ENCODE measurements at places on chromosomes 2 and 18.

DNA sequence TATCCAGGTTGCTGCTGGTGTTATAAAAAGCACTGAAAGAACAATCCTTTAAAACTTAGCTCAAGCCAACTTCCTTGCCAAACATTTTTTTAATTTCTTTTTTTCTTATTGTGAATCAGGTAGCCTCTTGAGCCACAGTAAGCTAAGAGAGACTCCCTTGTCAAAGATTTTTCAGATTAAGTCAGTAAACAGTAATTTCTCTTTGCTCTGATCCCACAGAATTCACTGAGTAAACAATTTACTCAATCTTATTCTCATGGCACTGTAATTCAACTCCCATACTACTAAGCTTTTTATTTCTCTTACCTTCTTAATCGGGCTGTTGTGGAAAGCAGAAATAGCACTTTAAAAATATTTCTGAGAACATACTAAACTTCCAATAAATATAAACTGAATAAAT is 82.7 kb downstream of the C2orf74 start:
- DNase-seq, result no peak

DNA sequence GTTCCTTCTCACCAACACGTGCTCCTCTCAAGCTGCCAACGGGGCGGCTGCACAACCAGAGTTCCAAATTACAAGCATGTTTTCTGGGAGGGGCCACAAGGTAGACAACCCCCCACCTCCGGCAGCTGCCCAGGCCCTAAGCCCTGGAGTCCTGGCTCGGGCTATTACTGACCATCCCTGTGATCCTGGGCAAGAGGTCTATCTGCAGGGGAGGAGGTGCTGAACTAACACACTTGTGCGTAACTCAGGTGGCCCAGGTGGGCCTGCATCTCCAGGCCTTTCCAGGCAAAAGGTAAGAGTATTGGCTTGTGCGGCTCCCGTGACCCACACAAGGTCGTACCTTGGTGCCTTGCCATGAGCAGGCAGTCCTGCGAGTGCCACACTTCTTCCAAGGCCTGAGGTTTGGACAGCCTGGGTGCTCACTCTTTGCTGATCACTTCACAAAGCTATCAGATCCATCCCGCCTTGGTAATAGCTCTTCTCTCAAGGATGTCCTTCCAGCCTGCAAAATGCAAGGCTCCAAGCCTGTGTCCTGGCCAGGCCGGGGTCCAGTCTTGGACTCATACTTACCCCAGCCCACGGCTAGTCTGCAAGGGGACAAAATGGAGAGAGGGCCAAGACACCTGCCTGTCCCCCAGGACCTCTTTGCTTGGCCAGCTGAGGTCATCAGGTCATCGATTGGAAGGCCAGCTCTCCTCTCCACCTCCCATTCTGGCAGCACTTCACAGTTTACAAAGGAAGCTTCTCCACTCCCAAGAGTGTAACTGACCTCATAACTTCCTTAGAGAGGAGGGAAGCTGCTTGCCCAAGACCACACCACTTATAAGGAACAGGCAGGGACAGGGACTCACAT is 33.9 kb downstream of the ADRA2B start:
- DNase-seq, result no peak

DNA sequence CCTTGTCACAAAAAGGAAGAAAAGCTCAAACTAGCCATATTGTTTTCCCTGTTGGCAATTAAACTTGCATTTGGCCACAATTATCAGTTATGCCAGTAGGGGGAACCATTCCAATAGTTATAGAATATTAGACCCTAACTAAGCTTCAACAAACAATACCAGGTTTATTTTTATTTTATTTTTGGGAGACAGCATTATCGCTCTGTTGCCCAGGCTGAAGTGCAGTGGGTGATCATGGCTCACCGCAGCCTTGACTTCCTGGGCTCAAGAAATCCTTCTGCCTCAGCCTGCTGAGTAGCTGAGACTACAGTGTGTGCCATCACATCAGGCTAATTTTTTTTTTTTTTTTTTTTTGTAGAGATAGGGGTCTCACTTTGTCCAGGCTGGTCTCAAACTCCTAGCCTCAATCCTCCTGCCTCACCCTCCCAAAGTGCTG is 102.1 kb downstream of the ATAD2B start:
- no peak for DNase-seq

GRCh38 chr2:236252602-236253001 is 11.6 kb downstream of the ASB18 start:
- no peak for DNase-seq

- no peak for DNase-seq
These were observed 34.3 kb upstream of the TANC1 start for GRCh38 chr2:158934170-158934569.

DNA sequence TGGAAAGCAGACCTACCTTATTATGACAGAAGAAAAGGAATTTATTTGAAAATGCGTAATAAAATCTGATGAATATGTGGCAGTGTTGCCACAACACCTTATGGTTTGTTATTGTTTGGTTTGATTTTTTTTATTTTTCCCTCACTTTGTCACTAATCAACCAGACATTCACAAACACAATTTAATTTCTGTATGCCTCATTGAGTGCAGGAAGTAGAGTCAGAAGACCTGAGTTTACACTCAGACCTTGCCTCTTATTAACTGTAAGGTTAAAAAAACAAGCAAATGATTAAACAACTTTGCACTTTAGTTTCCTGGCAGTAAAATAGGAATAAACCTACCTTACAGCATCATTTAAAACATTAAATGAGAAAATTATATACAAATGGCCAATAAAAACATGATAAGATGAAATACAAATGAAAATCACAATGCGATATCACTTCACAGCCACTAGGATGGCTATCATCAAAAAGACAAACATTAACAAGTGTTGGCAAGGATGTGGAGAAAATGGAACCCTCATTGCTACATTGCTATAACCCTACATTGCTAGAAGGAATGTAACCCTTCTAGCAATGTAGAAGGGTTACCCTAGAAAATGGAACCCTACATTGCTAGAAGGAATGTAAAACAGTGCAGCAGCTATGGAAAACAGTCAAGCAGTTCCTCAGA is 3.3 kb downstream of the SESTD1 start:
- DNase-seq, result no peak

- DNase-seq, result no peak
These were observed 145.1 kb downstream of the TDRD15 start for GRCh38 chr2:21268878-21269224.

GRCh38 chr2:33588232-33588631 is 10.9 kb downstream of the FAM98A start:
- no peak for DNase-seq

DNA sequence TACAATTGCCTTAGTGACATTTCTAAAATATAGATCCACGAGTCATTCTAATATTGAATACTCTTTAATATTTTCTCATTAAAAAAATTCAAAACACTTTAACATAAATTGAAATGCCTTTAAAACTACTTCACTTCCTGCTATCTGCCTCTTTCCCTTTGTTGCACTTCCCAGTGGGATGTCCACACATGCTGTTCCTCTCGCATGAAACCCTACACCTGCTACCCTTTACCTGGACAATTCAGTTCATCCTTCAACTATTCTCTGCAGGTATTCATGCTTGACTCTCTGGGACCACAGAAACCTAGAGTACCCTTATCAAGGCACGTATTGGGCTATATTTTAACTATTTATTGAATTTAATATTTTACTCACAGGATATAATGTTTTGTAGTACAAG is 373.3 kb upstream of the GALNT5 start:
- no peak for DNase-seq

- DNase-seq, result no peak
These were observed 16.4 kb upstream of the GALNT3 start for GRCh38 chr2:165810418-165810817.

DNA sequence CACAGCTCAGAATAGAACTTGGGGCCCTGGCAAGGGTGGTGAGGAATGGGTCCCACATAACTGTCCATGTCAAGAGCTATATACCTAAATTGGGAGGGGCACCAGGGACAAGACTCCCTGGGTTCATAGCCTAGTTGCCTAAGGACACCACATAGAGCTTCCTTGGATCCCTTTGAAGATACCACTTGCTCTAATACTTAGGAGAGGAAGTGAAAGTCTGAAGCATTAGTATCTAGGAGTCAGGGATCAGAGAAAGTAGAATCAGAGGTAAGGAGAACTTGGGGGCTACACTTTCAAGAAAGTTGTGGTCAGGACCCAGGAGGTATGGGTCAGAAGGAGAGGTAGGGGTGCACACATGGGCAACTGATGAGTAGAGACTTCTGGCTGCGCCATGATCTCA is 318.2 kb upstream of the SLC39A10 start:
- DNase-seq, result no peak

DNA sequence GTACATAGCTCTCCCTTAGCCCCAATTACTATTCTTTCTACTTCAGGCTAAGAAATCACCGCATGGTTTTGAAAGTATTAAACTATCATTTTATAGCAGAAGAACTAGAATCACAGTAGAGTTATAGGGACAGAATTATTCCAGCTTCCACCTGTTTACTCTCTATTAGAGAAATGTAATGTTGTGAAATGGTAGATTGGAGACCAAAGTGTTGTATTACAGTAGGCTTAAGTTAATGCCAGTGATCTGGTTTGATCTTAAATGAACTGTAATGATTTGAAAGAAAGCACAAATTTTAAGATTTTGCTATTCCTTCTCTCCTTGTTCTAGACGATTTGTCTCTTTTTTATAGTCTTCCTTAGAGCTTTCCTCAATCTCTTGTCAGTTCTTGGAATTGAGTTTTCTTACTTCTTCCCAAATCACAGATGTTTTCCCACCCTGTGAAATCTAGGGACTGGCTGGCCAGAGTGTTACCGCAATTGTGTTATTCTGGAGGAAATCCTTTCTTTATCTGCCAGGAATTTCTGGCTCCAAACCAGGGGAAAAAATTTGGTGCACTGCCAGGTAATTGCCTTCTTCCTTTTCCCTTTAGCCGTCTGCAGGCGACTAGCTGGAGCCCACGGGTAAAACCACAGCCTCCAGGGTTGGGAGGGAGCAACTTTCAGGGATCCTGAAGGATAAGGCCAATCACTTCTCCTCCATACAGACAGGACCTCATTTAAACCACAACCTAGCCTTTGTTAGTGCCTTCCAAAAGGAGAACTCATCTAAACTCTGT is 51.7 kb downstream of the NOP58 start:
- peak; percentile 64 for DNase-seq

- DNase-seq, result no peak
These were observed 138.1 kb downstream of the TWIST2 start for GRCh38 chr2:238985931-238986446.

GRCh38 chr2:43345391-43345813 is 119.0 kb upstream of the ZFP36L2 start:
- DNase-seq, result no peak

DNA sequence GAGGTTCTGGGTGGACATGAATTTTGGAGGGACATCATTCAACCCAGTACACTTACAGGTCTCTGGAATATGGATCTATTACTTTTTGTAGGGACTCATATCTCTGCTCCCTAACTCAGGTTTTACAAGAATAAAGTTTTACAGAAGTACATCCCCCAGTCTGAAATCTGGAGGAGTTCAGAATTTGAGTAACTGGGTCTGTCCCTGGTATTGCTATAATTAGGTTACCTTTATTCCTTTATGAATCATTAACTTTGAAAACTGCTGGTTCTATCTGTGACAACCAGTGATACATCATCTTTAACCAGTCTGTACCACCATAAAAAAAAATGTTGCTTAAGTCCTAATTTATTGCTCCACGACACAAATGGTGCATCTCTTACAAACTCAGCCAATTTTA is 59.9 kb downstream of the INSIG2 start:
- DNase-seq, result no peak

DNA sequence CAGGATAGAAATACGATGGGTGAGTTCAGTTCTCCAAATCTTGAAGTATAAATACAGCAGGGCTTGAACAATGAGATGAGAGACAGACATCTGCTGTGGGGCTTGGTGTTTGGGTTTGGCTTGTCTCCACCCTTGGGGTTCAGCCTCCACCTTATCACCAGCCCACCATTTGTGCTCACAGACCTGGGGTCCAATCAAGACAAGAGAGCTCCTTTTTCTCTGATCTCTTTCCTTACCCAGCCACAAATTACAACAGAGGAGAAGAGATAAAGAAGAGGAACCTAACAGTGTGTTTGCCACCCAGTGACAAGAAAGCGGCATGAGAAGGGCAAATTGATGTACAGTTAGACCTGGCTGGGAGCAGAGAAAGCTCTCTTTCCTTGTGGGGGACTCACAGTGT is 204.5 kb upstream of the CXCR4 start:
- no peak for DNase-seq

DNA sequence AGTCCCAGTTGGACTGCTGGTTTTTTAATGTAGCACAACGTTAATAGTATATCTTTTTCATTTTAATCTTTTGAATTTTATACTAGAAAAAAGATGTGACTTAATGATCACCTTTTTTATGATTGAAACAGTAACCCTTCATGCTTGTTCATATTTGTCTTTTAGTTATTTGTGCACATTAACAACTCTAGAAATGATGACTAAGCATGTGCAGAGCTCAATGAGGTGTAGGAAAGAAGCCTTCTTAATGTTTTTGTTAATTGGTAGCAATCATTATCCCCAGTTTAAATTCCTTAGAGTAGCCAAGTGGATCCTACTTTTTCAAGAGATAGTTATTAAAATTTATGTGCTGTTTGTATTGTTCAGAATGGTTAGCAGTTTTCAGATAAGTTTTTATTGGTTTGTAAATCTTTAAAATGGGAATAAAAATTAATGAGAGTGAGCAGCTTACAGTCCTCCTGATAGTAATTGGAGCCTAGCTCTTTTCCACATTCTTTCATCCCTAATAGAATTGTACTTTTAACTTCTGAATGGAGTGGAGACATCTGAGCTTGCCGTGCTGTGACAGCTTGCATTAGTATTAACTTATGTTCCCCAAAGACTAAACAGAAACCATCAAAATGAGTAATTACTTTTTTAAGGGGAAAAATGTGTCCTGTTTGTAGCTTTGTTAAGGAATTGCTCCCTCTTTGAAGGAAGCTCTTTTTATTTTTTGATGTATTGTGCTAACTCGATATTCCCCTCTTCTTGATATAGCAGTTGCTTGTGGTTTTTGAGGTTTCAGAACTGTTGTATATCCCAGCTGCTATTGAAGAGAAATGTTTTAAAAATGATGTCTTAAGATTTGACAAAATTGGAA is 17.3 kb downstream of the PIK3C3 start:
- no peak for DNase-seq

DNA sequence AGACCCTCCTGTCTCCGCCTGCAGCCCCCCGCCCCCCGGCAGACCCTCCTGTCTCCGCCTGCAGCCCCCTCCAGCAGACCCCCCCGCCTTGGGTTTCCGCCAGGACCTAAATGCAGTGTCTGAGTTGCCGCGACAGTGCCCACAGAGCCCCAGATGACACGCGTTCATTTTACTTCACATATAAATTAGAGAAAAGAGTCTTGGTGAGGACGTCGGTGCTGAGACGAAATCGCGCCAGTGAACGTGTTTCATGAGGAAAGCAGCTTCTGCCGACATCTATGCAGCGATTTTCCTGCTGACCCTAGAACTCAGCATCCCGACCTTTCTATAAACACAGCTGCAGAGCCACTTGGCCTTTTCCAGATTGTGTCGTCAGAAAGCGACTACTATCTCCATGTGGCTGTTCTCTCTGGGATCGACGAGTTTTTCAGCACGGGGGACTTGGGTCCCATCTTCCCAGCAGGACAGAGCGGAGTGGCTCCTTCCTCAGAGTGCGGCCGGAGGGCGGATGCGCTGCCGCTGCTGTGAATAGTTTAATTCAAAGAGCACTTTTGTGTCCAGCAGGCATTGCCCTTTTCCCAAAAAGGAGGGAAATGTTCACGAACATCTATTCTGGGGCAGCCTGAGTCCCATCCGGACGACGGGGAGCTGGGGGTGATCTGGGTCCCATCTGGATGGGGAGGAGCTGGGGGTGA is 136.7 kb downstream of the NFATC1 start:
- DNase-seq, result peak; percentile 5

All from left colon (tissue), 2 donors.